ENCODE measurements at places on chromosomes 4 and X. TPM values are rescaled to one million over a fixed set of nuclear protein-coding genes. Genes with fewer than 3 reads are reported as not detected.

GRCh38 chr4:74934888-74935287 is 2.0 kb downstream of the PARM1 start:
- DNase-seq = peak; percentile 63

Gene DCLK2
- total RNA-seq = 17.7 TPM

Gene PPP1R2C
- total RNA-seq = not detected

Gene PLAC8
- total RNA-seq = 2.4 TPM

- DNase-seq = no peak
Measured at GRCh38 chrX:48684134-48684533, 535 bp downstream of the WAS start.

DNA sequence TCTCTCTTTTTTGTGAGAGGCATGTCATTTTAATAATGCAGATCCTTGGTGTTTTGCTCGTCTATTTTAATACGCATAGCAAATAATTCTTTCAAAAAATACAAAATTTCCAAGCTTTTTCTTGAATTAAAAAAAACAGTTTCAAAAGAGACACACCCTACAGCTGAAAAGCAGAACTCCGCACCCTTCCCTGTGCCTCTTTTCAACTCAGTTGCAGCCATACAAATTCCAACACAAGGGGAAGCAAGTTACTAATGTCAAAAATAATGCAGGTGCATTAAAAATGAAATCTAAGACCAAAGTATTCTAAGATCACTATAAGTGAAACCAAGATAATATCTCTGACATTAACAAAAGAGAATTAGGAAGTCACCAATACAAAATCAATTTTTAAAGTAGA is 66.6 kb downstream of the NR3C2 start:
- no peak for DNase-seq

- DNase-seq = peak; percentile 61
Measured at GRCh38 chr4:57110640-57111511, 691 bp upstream of the IGFBP7 start.

Gene BEND4
- total RNA-seq = 0.21 TPM

GRCh38 chr4:68948044-68948743 is 3.4 kb downstream of the UGT2A3 start:
- DNase-seq = no peak

- DNase-seq = peak; percentile 1
Measured at GRCh38 chrX:13825178-13825762, 8.4 kb upstream of the GPM6B start.

DNA sequence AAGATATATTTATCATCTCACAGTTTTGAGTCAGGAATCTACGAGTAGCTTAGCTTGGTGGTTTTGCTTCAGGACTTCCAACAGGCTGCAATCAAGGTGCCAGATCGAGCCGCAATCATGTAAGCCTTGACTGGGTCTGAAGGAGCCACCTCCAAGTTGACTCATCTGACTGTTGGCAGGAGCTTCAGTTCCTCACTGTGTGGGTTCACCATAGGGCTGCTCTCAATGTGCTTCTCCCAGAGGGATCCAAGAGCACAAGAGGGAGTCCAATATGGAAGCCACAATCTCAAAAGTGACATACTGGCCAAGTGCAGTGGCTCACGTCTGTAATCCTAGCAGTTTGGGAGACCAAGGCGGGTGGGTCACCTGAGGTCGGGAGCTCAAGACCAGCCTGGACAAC is 26.5 kb downstream of the DCHS2 start:
- no peak for DNase-seq

- no peak for DNase-seq
Measured at GRCh38 chrX:76420237-76420636, 7.3 kb upstream of the MAGEE1 start.

Gene DUSP9
- not detected for total RNA-seq

DNA sequence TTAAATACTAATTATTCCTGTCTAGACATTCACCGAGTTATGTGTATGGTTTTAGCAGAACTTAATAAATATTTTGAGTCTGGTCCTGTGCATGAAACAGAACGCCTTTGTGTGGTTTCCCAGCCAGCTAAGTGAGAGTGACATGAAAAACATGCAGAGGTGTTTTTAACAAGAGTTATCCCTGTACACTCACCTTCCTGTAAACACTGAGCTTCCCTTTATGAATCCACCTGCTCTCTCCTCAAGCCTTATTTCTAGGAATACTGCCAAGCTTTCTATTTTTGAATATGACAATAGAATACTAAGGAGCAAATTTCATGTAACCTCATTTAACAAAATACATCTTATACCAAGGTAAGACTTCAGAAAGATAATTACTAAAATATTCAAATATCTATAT is 270.3 kb upstream of the CTSO start:
- DNase-seq = peak; percentile 10

Gene SPANXC
- not detected for total RNA-seq

GRCh38 chr4:5782829-5783476 is 72.0 kb downstream of the EVC start:
- no peak for DNase-seq

- peak; percentile 10 for DNase-seq
Measured at GRCh38 chr4:171880136-171880535, 66.9 kb downstream of the GALNTL6 start.

Gene MAOB
- 3.2 TPM for total RNA-seq

Gene SEC31A
- total RNA-seq = 276 TPM

- DNase-seq = no peak
Measured at GRCh38 chr4:170008371-170008770, 17.8 kb downstream of the MFAP3L start.

Gene AKAP4
- total RNA-seq = 0.10 TPM

Data from tongue (tissue), 3 donors.